ENCODE measurements at places on chromosomes 3 and 15. TPM values are rescaled to one million over a fixed set of nuclear protein-coding genes. Genes with fewer than 3 reads are reported as not detected.

The BTLA gene
- total RNA-seq: not detected

The CACNA2D3 gene
- total RNA-seq: 29.2 TPM

The CADM2 gene
- total RNA-seq: 15.3 TPM

The SPSB4 gene
- 9.7 TPM for total RNA-seq

The LTK gene
- 1.5 TPM for total RNA-seq

The DUOX2 gene
- 0.45 TPM for total RNA-seq

The TERB2 gene
- not detected for total RNA-seq

The ARHGAP11A gene
- total RNA-seq: 3.2 TPM

The CILP gene
- total RNA-seq: 3.2 TPM

The CACNA2D2 gene
- total RNA-seq: 40.0 TPM

The SLC35A5 gene
- 17.9 TPM for total RNA-seq

The GRAMD2A gene
- total RNA-seq: 0.40 TPM

The ENTPD3 gene
- total RNA-seq: 0.11 TPM

The CFAP91 gene
- total RNA-seq: 1.6 TPM
